Right atrium auricular region (tissue), 2 donors: ENCODE measurements at places on chromosomes 2 and 18. TPM values are rescaled to one million over a fixed set of nuclear protein-coding genes. Genes with fewer than 3 reads are reported as not detected.

Gene GCA
- total RNA-seq, result 11.1 TPM

Gene CPLX4
- not detected for total RNA-seq

Gene SERPINB12
- total RNA-seq, result not detected

Gene WDSUB1
- 3.2 TPM for total RNA-seq

Gene LCT
- not detected for total RNA-seq

Gene ANXA4
- 25.9 TPM for total RNA-seq

Gene ERMN
- total RNA-seq, result not detected

Gene LRATD1
- total RNA-seq, result 10.5 TPM

Gene IL18R1
- total RNA-seq, result 5.0 TPM

Gene NOTO
- not detected for total RNA-seq

Gene DCDC2C
- not detected for total RNA-seq

Gene KIF1A
- 41.8 TPM for total RNA-seq

Gene NT5DC4
- not detected for total RNA-seq

Gene CD8B
- 0.75 TPM for total RNA-seq

Gene UGT1A4
- not detected for total RNA-seq

Gene TGFA
- 0.24 TPM for total RNA-seq

Gene RIT2
- total RNA-seq, result not detected

Gene CYTIP
- total RNA-seq, result 4.8 TPM

Gene ZSCAN30
- 12.8 TPM for total RNA-seq

Gene CAVIN2
- total RNA-seq, result 263 TPM

Gene CDH20
- total RNA-seq, result 0.41 TPM

Gene LIMS4
- total RNA-seq, result 5.2 TPM

Gene ST6GAL2
- 0.67 TPM for total RNA-seq

Gene KIF5C
- total RNA-seq, result 1.6 TPM

Gene LYPD6B
- 0.28 TPM for total RNA-seq

Gene CEBPZOS
- total RNA-seq, result 21.1 TPM

Gene CIB4
- not detected for total RNA-seq

Gene OTOS
- not detected for total RNA-seq

Gene MAPK4
- 101 TPM for total RNA-seq

Gene DOCK10
- 0.93 TPM for total RNA-seq

Gene ACKR3
- total RNA-seq, result 49.7 TPM

Gene NAT8
- not detected for total RNA-seq

Gene PLEKHH2
- total RNA-seq, result 4.7 TPM
